Fibroblast of gingiva (primary cell): ENCODE measurements at places on chromosomes 3 and 15.

GRCh38 chr3:98735296-98735695 is 27.8 kb upstream of the ST3GAL6 start:
- no peak for DNase-seq

GRCh38 chr3:157129803-157130466 is 30.0 kb downstream of the CCNL1 start:
- DNase-seq: no peak

DNA sequence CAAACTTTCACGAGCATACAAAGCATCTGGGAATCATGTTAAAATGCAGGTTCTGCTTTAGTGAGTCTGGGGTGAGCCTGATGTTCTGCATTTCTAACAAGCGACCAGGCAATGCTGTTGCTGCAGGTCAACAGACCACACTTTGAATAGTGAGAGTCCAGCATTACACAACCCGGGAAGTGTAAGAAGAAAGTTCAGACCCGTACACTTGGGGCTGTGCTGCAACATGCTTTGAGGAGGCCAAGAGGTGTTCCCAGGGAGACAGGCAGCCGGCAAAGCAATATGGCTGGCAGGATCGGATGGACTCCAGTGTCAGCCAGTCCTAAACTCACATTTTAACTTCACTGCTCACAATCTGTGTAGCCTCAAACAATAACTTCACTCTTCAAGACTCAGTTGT is 134.2 kb downstream of the LIPC start:
- DNase-seq: no peak

DNA sequence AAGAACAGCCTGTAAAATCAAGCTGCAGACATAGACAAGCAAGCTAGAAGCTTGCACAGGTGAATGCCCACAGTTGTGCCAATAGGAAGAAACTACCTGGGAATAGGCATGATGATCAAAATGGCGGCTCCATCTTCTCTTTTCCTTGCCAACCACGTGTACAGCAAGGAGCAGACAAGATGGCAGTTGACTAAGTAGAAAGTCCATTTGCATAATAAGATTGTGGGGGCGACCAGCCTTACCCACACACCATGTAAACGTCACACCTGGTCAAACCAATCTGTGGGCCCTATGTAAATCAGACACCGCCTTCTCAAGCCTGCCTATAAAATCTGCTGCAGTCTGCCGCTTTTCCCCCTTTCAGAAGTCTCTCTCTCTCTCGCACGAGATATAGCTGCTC is 25.1 kb upstream of the ANKRD34C start:
- DNase-seq: no peak

- peak; percentile 98 for DNase-seq
Observed at GRCh38 chr15:101201411-101202174, 50.3 kb downstream of the CHSY1 start.

DNA sequence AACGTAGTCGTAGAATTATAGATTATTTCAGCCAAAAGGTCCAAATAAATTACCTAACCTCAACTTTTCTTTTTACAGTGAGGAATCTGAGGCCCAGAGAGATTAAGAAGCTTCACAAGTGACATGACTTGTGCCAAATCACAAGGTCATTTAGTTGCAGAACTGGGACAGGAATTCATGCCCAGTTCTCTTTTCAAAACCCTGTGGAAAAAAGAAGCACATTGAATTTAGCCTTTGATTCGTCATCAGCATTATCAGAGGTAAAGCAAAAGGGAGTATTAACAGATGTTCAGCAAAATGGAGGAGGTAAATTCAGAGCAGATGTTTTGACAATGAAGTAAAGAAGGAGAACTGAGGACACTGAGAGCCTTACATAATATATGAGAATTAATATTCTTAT is 4.5 kb downstream of the SERPINI2 start:
- no peak for DNase-seq

DNA sequence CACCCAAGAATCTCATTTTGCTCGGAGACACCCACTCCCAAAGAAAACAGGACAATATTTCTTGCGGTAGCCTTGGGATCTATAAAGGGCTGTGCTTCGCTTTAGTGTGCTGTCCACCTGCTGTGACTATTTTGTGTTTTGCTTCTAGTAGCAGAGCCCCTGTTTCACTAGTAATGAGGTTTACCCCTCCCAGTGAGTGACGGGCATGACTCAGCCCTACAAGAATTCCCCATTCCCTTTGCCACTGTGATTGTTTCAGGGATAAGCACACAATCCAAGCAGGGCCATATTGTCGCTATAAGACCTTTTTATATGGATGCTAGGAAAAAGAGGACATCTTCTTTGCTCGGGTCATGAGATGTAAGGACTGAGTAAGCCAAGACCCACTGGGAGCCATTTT is 62.5 kb upstream of the FOXB1 start:
- no peak for DNase-seq

- DNase-seq: no peak
Observed at GRCh38 chr15:98673133-98673532, 24.8 kb downstream of the IGF1R start.

- DNase-seq: no peak
Observed at GRCh38 chr3:197212290-197212689, 86.1 kb downstream of the DLG1 start.

DNA sequence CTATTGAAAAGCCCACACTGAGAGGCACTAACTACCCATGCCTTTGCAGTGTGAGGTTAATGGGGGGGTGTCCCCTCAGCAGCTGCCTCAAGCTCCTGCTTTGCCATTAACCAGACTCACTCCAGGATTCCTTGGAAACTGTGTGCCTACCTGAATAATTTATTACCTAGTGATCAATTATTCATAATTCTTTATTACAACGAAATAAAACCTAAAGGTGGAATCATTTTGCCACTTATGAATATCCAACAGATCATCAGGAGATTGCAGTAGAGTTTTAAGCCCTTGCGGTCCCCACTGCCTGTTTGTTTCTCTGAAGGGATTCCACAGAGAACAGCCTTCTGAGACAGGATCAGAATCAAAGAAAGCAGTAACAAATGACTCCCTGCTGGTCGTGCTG is 23.3 kb downstream of the NEK11 start:
- DNase-seq: no peak

- no peak for DNase-seq
Observed at GRCh38 chr3:184134746-184135148, 411 bp upstream of the EIF2B5 start.

- no peak for DNase-seq
Observed at GRCh38 chr15:68017201-68017600, 36.9 kb upstream of the PIAS1 start.

DNA sequence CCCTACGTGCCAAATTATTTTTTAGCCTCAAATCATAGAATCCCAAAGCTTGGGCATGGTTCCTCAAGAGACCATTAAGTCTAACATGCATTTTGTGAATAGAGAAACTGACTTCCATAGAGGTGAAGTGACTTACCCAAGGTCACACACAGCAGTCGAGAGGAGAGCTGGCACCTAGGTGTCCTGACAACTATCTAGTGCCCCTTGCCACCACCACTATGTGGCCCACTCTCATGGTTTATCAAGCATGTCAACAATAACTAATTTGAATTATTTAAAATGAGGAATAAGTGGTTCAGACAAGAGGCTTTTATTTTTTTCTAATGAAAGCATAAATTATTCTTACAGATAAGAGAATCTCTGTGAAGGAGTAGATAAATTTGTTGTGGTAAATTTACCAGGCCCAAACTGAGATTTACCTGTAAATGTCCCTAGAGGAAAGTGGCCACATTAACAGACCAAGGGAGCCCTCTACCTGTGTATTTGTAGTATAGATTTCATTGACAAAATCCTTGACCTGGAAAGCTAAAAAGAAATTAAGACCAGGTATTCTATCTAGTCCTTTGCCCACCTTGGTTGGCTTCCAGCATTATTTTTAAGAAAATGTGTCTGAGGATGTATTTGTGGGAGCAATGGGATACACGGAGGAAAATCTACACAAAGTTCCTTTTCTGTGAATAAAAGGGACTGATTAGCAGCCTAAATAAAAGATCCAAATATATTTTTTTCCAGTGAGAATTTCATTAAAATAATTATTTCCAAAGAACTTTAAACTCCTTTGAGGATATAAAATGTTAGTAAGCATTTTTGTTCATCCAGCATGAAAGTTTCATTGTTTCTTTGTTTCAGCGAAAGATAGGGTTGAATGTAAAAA is 49.1 kb downstream of the IQCH start:
- no peak for DNase-seq

- no peak for DNase-seq
Observed at GRCh38 chr3:169512991-169513390, 150.5 kb downstream of the MECOM start.

DNA sequence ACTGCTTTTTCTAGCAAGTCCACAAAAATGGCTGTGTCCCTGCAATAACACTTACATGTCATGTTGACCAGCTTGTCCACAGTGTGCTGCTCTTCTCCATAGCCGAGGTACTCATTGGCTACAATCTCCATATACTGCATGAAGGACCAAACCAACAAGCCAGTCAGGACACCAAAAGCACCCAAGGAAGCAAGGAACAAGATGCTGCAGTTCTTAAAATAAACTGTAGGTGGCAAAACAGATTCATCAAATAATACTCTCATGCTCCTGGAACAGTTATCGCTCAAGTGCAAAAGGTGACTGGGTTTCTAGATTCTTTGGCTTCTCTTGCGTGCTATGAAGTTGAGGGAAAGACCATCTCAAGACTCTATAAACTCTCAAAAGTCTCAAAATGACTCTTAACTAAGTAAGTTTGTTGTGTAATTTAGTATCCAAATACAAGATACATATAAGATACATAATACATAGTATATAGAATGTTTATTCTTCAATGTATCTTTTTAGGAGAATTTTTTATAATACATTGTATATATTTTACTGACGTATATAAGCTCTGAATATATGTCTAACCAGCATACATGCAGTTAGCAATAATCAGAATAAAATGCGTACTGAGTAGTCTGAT is 57.0 kb downstream of the NEK10 start:
- DNase-seq: peak; percentile 61

- no peak for DNase-seq
Observed at GRCh38 chr3:157662171-157662570, 159.0 kb upstream of the VEPH1 start.
